ENCODE measurements at places on chromosomes 12 and 14.

DNA sequence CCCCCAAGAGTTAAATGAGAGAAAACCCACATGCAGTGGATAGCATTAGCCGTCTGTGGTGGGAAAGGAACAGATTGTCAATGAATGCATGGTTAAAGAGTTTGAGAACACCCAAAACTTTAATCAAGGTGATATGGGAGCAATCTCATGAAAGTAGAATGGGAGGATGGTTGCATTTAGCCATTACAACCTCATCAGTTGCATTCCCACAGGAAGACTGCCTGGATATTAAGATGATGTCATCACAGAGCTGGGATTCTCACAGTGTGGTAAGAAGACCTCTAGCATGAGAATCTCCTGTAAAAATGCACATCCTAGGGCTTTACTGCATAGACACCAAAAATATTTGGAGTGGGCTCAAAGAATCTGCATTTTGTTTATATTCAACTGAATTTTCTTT is 284.9 kb downstream of the RGS6 start:
- DNase-seq = no peak

DNA sequence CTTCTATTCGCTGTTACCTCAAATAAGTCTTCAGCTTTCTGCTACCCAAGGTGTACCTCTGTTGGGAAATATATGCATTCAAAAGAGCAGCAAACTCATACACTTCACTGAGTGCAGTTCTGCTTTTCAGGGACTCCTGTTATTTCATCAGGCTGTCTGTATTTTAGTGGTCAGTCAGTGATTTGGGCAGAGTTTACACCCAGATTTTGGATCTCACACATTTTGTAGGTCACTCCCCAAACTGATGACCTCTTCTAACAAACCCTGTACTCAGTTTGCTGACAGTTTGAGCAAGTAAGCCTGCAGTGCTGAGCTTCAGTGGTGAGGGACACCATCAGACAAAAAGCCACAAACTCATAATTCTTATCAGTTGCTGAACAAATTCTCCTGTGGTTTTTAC is 8.2 kb upstream of the WASHC4 start:
- peak; percentile 15 for DNase-seq

- DNase-seq = no peak
These were observed 129.5 kb upstream of the NCOR2 start for GRCh38 chr12:124696693-124697476.

- DNase-seq = no peak
These were observed 75.4 kb downstream of the ETV6 start for GRCh38 chr12:11724888-11725311.

- DNase-seq = no peak
These were observed 274.5 kb downstream of the MED13L start for GRCh38 chr12:116002890-116003536.

GRCh38 chr14:50447461-50447860 is 50.8 kb upstream of the CDKL1 start:
- no peak for DNase-seq

DNA sequence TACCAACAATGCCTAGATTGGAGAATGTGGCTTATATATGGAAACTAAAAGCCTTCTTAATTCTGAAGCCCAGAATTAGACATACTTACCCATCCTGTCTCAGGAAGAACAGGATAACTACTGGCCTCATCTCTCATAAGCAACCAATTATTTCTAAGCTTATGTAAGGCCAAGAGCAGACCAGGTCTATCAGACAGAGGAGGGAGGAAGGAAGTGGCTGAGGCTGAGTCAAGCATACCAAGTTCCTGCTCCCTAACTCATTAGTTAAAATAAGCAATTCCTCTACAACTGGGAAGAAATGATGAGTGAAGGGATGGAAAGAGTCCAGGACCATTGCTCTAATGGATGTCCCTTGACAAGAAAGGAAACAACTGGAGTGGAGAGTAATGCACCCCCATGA is 27.0 kb upstream of the INSM2 start:
- DNase-seq = no peak

- peak; percentile 42 for DNase-seq
These were observed 24.7 kb upstream of the CSRNP2 start for GRCh38 chr12:51108136-51108535.

- no peak for DNase-seq
These were observed 42.0 kb downstream of the MOK start for GRCh38 chr14:102262929-102263462.

- peak; percentile 88 for DNase-seq
These were observed 116.9 kb downstream of the FGD4 start for GRCh38 chr12:32516230-32516629.

GRCh38 chr12:121786440-121786825 is 7.1 kb downstream of the RHOF start:
- DNase-seq = no peak

DNA sequence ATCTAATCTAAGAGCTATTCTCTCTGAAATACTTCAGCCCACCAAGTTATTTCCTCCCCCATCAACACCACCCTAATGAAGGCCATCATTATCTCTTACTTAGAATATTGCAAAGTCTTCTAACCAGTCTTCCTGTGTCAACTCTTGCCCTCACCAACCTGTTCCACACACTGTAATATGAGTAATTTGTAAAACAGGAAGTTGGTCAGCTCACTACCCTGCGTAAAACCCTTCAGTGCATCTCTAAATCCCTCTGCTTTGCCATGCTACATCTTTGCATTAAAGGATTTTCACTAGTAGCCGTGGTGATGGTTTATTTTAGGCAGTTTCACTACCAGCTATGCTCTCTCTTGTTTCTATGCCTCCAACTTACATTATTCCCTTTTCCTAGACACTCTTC is 70.0 kb downstream of the KIF21A start:
- DNase-seq = no peak

DNA sequence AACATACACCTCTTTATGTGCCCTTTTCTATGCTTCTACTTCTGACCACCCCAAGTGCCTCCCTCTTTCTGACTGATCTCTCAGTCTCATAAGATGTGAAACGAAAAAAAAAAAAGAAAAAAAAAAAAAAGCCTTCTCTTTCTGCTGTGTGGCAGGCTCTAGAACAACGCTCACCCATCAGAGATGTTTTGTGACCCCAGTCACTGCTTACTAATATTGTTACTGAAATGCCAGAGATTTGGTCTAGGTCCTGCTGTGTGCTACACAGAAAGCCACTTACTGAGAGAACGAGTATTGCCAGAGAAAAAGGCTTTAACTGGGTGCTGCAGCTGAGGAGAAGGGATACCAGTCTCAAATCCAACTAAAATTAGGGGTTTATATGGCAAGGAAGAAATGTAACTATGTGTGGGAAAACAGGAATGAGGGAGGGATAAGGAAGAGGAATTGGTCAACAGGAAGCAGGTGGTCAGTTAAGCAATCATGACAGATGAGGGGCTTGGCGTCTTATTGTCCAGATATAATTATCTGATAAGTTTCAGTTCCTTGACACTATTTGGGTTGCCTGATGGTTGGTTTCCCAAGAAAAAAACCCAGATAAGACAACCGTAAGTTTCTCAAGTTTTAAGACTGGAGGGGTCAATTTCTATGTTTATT is 149.0 kb downstream of the NAV3 start:
- no peak for DNase-seq

- no peak for DNase-seq
These were observed 88.9 kb upstream of the FRMD6 start for GRCh38 chr14:51562816-51563215.

DNA sequence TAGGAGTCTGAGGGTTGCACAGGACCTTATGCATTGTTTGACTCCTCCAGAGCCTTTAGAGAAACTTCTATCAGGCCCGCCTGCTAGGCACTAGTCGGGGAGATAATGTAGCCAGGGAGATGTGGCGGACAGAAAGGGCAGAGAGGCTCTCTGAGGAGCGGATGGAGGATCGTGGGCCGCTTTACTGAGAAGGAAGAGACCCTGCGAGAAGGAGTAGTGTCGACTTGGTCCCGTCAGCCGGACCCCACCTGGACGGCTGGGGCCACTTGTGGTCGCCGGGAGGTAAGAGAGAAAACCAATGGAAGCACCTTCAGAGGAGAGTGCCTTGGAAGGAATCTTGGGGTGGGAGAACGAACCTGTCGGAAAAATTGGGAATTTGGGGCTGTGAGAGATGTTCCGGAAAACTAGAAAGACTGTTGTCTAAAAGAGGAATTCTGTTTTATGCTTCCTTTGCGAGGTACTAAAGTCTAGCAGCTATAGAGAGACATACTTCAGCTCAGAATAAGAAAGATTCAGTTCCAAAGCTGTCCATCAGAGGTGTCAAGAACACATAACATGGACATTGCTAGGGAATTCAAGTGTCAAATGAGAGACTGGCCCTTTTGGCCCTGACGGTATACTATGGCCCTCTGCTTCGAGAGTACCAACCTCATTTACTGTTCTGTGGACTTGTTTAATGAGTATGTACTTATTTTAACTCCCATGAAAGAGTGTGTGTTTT is 660 bp upstream of the MCRS1 start:
- DNase-seq = no peak

DNA sequence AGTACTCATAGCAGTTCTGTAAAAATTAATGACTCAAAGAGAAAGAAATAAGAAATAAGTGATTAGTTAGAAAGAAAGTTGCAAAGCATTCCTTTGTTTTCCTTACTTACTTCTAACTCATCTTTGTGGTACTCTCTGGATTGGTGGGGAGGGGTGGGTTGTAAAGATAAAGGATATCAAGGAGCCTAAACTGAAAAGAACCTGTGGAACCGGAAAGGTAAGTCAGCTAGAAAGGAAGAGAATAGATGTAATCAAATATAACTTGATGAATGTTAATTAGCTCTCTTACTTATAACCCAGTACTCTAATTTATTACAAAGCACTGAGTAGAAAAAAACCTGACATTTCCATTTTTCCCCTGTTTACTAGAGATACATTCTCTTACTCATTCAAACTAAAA is 37.5 kb upstream of the KRR1 start:
- DNase-seq = no peak

GRCh38 chr14:105322791-105323556 is 8.4 kb downstream of the PACS2 start:
- DNase-seq = no peak

GRCh38 chr14:35202195-35202594 is 79.8 kb downstream of the PRORP start:
- DNase-seq = no peak

DNA sequence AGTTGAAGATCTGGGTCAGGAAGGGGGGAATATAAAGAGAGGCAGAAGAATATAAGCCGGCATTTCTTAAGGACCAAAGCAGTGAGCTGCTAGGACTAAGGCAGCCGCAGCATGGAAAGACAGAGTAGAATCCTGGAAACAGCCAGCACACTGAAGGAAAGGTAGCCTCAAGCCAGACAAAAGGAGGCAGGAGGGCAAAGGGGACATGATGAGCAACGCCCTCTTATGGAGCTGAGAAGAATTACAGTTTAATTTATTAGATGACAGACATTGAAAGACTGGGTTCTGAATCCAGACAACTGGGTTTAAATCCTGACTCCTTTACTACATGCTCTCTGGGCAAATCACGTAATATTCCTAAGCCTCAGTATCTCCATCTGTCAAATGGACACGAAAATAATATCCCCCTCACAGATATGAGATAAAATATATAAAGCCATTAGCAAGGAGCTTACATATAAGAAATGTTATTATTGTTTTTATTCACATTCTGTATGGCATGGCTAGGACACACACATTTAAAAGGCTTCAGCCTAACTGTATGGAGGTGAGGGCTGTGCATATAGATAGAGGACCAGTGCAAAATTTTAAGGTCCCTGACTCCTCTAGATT is 8.1 kb upstream of the PCED1B start:
- no peak for DNase-seq

DNA sequence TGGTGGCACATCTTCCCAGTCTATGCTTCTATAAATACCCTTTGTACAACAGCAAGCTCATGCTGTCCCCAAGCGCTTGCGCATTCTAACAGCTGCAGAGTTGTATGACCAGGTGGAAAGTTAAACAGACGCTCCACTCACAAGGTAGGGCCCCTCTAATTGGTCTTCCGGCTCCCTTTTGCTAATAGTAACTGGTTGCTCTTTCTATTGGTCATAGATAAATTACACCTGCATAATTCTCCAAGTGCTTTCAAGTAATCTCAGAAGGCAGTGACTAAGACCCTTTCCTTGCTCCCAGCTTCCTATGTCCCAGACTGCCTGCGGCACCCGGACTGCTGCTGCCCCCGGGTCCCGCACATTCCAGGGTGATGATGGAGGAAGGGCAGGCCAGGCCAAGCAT is 6.1 kb upstream of the TSPAN9 start:
- no peak for DNase-seq

- no peak for DNase-seq
These were observed 40.8 kb upstream of the EPS8 start for GRCh38 chr12:15829949-15830348.

DNA sequence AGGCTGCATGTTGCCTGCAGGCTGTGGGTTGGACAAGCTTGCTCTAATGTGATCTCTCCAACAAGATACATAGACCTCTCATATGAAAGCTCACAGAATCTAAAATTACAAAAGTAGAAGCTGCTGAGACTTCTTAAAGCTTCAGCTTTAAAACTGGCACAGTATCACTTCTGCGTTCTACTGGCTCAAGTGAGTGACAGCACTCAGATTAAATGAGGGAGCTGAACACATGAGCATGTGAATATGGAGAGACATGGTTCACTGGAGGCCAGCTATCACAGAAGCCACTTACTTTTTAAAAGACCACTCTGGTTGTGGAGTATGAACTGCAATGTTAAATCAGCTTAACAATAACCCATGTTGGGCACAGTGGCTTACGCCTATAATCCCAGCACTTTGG is 29.1 kb upstream of the ANO6 start:
- no peak for DNase-seq

DNA sequence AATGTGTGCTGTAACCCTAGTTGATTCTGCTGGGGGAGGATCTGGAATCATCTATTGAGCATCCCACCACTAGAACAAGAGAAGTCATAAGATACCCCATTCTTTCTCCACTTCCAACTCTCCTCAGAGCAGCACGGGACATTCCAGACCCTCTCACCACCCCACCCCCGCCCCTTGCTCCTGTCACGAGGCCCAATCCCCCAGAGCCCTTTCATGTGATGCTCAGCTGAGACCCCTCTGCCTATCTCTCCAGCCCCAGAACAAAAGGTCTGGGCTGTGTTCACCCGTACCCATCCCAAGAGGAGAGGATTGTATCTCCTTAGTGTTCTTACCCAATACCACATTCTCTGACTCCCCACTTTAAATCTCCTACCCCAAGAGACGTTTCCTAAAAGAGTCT is 602 bp downstream of the PMEL start:
- no peak for DNase-seq

DNA sequence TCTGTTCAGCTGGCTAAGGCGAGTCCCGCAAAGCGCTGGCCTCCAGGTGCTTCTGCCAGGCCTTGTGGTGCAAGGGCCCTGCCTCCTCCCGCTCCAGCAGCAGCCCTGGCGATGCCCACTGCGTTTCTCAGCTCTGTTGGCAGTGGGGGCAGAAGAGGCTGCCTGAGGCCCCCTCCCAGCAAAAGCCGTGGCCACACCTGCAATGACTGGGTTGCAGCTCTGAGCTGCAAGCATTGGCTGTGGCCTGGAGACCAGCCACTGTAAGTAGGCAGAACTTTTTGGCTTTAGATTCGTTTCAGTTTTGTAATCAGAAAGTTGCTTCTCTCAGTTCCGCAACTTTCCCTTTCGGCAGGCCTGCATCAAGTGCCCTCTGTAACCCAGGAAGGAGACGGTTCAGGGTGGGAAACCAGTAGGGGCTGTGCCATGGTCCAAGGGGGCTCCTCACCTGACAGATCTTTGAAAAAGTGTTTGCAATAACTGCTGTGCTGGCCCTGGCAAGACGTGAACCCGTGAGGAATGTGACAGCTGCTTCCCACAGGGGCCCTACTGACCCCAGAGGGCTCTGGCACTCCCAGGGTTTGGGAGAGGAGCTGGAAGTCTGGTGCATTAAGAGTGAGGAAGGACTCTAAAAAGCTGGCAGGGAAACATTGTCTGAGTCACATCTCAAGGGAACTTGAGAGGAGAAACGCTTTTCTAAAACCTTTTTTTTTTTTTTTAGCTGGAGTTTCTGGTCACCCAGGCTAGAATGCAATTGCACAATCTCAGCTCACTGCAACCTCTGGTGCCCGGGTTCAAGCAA is 54.5 kb upstream of the MAX start:
- no peak for DNase-seq
